ENCODE measurements at places on chromosomes 16 and 17. TPM values are rescaled to one million over a fixed set of nuclear protein-coding genes. Genes with fewer than 3 reads are reported as not detected.
A peak's percentile ranks its signal among the peaks of the same experiment; 100 is the strongest.

GRCh38 chr16:53827741-53828140, 123.8 kb downstream of the FTO start:
- H3K36me3 ChIP-seq, result peaks cover 6% of the 10 kb centered on the region
- H3K27ac ChIP-seq, result no peak overlapping the region
- DNase-seq, result no peak
- H3K4me1 ChIP-seq, result peaks cover 8% of the 10 kb centered on the region
- H3K27me3 ChIP-seq, result no peaks in the 10 kb centered on the region

DNA sequence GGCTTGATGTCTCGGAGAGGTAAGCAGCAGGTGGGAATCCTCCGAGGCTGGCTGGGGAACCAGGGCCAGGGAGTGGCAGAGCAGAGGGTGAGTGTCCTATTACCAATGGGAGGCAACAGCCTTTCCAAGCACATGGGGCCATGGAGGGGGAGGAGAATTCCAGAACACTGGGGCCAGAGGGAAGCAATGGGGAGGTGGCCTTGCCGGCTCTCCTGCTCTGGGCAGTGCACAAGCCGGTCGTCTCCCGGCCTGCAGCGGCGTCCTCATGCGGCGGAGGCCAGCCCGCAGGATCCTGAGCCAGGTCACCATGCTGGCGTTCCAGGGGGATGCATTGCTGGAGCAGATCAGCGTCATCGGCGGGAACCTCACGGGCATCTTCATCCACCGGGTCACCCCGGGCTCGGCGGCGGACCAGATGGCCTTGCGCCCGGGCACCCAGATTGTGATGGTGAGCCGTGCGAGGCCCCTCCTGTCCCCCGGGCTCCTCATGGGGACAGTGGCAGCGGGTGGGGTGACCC, 21.9 kb downstream of the SGSH start:
- DNase-seq, result no peak
- no peaks in the 10 kb centered on the region for H3K27me3 ChIP-seq
- H3K27ac ChIP-seq, result no peak overlapping the region

DNA sequence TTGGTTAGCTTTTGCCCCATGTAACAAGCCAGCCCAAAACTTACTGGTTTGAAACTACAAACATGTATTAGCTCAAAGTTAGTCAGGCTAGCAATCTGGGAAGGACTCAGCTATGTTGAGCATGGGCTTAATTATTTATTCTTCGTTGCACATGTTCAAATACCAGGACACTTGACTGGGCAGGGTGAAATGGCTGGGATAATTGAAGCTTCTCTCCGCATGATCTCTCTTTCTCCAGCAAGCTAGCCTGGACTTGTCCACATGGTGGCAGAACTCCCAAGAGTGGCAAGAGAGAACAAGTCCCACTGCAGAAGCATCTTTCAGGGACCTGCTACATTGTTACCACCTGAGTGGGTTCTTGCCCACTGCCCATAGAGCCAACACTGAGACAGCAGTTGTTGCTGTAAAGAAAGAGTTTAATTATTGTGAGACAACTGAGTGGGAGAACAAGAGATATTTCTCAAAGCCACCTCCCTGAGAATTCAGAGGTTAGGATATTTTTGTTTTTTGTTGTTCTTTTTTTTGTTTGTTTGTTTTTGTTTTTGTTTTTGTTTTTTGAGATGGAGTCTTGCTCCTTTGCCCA, 16.8 kb upstream of the ATF7IP2 start:
- H3K27me3 ChIP-seq, result no peaks in the 10 kb centered on the region
- H3K27ac ChIP-seq, result no peak overlapping the region
- no peaks in the 10 kb centered on the region for H3K36me3 ChIP-seq
- H3K4me1 ChIP-seq, result no peaks in the 10 kb centered on the region
- H3K4me3 ChIP-seq, result no peak overlapping the region

- no peaks in the 10 kb centered on the region for H3K36me3 ChIP-seq
- no peaks in the 10 kb centered on the region for H3K4me1 ChIP-seq
- no peak overlapping the region for H3K4me3 ChIP-seq
- H3K27me3 ChIP-seq, result no peaks in the 10 kb centered on the region
- peak; percentile 18 for DNase-seq
Observed at GRCh38 chr17:9472541-9472940, 103.1 kb downstream of the STX8 start.

DNA sequence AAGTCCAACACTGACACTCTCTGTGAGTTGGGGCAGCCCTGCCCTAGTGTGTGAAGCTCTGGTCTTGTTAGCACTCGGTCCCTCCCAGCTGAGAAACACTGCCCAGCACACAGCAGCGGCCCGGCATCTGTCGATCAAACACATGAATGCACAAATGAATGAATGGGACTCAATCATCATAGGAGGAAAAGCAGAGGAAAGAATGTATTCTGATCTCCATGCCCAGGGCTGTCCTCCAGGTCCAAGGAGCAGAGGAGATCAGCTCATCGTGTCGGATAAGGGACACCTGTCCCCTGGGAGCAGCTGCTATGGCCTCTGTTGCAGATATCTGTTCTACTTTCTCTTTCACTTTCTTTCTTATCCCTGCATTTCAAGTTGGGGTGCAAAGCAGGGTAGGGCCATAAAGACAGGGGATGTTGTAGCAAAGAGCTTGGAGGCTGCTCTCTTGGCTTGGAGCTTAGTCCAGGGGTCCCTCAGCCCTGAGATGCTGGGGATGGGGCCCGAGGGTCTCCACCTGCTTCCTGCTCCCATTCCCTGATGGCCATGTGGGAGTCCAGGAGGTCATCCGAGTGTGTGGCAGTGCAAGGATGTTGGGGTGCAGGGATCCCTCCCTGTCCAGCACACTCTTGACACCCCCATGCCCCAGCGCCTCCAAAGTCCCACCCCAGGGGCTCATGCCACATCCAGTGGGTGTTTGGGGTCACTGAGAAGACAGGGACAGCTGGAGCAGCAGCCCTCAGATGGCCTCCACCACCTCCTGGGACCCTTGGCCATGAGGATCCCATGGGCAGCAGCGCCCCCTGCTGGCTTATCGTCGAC, 88.2 kb downstream of the IRF8 start:
- H3K36me3 ChIP-seq, result no peaks in the 10 kb centered on the region
- peaks cover 99% of the 10 kb centered on the region for H3K27me3 ChIP-seq
- peak; percentile 4 for DNase-seq
- no peak overlapping the region for H3K27ac ChIP-seq
- peak overlapping the region; percentile 26 for H3K4me3 ChIP-seq
- no peaks in the 10 kb centered on the region for H3K4me1 ChIP-seq

GRCh38 chr17:42305543-42306384, 17.5 kb downstream of the STAT5A start:
- H3K27me3 ChIP-seq, result peaks cover 10% of the 10 kb centered on the region
- H3K27ac ChIP-seq, result no peak overlapping the region
- no peak overlapping the region for H3K4me3 ChIP-seq

- H3K4me3 ChIP-seq, result no peak overlapping the region
- H3K36me3 ChIP-seq, result peaks cover 62% of the 10 kb centered on the region
- DNase-seq, result no peak
- no peak overlapping the region for H3K27ac ChIP-seq
- no peaks in the 10 kb centered on the region for H3K27me3 ChIP-seq
Observed at GRCh38 chr17:17232303-17232621, 4.7 kb downstream of the FLCN start.

GRCh38 chr17:563616-564015, 151.0 kb downstream of the VPS53 start:
- H3K4me1 ChIP-seq, result no peaks in the 10 kb centered on the region
- no peak overlapping the region for H3K27ac ChIP-seq
- DNase-seq, result no peak
- no peak overlapping the region for H3K4me3 ChIP-seq
- H3K27me3 ChIP-seq, result no peaks in the 10 kb centered on the region

DNA sequence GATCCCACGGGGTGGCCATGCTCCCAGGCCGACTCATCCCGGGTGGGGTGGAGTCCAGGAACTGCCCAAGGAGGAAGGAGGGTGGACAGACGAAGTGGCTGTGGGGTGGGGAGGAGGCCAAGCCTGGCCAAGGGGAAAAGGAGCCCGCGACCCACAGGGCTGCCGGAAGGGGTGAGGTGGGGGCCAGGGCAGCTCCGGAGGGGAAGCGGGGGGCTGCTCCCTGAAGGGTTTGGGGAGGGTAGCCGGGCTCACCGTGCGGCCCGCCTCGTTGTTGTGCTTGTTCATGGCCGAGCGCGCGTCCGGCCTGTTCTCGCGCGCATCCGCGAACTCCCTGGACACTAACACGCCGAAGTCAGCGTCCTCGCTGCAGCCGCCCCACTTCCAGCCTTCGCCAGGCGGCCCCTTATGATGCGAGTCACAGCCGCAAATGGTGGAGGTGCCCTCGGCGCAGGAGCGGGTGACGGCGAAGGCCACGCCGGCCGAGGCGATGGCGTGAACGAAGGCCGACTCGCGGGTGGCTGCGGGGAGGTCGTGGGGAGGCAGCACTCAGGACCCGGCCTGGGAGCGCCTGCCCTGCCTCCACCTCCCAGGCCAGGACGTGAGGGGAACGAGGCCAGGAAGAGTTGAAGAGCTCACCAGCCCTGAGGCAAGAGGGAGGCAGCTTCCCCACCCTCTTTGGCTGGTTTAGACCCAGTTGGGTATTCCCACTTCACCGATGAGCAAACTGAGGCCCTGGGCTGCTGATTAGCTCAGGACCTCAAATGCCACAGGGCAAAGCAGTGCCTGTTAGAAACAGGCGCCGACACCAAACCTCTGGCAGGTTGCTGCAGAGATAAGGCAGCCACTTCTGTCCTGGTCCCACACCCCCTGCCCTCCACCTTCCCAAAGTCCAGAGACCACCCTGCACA, 48.7 kb downstream of the WNT3 start:
- H3K27ac ChIP-seq, result no peak overlapping the region
- no peak overlapping the region for H3K4me3 ChIP-seq
- DNase-seq, result no peak
- peaks cover 10% of the 10 kb centered on the region for H3K4me1 ChIP-seq

GRCh38 chr17:16033729-16034349, 34.2 kb downstream of the TTC19 start:
- no peaks in the 10 kb centered on the region for H3K27me3 ChIP-seq
- peaks cover 96% of the 10 kb centered on the region for H3K36me3 ChIP-seq
- H3K4me3 ChIP-seq, result no peak overlapping the region
- H3K27ac ChIP-seq, result no peak overlapping the region
- DNase-seq, result no peak

DNA sequence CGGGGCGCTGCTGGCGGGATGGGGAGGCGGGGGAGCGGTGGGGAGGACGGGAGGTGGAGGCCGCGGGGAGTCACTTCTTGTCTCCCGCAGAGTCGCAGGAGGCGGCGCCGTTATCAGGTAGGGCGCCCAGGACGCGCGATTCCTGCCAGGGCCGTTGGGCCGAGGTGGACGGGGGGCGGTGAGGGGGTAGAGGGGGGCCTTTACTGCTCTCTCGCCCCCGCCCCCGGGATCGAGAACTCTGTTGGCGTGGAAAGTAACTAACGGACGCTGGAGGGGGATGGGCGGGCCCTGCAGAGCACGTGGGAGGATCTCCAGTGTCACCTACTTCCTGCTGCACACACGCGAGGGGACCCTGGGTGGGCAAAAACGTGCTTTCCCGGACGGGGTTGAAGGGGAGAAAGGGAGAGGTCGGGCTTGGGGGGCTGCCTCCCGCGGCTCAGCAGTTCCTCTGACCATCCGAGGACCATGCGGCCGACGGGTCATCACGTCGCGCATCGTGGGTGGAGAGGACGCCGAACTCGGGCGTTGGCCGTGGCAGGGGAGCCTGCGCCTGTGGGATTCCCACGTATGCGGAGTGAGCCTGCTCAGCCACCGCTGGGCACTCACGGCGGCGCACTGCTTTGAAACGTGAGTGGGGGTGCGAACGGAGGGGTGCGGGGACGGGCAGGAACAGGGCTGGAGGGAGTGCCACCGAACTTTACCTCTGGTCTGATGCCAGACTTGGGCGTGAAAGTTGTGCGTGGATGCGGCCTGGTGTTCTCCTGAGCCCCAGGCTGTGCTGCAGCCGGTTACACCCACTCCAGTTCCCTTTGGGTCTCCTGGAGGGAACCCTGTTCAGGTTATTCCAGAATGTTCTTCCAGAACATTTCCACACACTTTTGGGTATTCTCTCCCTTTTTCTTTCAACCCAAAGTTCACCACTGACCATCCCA, 569 bp downstream of the PRSS21 start:
- DNase-seq, result no peak
- H3K27me3 ChIP-seq, result no peaks in the 10 kb centered on the region
- peak overlapping the region; percentile 35 for H3K27ac ChIP-seq
- H3K4me1 ChIP-seq, result no peaks in the 10 kb centered on the region

DNA sequence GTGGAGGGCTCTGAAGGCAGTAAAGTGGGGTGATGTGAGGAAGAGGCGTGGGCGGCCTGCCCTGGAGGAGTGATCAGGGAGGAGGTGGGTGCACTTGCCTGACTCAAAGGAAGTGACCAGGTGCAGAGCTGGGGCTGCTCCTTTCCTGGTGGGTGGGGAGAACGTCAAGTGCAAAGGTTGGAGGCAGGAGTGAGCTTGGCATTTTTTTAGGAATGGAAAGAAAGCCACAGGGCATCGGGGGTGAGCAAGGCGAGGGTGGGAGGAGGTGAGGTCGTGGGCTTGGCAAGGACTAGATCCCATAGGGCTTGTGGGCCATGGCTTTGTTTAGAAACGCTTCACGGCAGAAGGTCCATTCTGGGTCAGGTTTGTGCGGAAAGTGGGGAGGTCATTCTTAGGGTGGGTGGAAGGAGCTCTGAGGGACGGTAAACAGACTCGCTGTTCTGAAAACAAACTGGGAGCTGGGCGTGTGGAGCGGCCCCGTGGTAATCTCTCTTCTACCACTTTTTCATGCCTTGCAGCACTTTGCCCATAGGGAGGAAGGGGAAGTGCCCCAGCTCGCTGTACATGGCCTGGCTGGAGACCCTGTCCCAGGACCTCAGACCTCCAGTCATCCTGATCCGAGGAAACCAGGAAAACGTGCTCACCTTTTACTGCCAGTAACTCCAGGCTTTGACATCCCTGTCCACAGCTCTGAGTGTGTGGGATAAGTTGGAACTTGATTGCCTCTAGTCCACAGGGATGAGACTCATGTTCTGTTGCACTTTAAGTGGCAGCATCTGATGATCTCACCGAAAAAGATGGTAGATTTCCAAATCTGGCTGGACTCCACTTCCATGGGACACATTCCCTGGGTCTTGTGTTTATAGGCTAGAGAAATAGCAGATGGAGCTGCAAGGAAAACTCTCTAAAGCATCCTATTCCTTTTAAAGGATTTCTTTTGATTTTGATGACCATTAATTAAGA, 18.9 kb upstream of the HERPUD1 start:
- no peaks in the 10 kb centered on the region for H3K36me3 ChIP-seq
- peaks cover 6% of the 10 kb centered on the region for H3K4me1 ChIP-seq
- no peak for DNase-seq
- peaks cover 12% of the 10 kb centered on the region for H3K27me3 ChIP-seq

DNA sequence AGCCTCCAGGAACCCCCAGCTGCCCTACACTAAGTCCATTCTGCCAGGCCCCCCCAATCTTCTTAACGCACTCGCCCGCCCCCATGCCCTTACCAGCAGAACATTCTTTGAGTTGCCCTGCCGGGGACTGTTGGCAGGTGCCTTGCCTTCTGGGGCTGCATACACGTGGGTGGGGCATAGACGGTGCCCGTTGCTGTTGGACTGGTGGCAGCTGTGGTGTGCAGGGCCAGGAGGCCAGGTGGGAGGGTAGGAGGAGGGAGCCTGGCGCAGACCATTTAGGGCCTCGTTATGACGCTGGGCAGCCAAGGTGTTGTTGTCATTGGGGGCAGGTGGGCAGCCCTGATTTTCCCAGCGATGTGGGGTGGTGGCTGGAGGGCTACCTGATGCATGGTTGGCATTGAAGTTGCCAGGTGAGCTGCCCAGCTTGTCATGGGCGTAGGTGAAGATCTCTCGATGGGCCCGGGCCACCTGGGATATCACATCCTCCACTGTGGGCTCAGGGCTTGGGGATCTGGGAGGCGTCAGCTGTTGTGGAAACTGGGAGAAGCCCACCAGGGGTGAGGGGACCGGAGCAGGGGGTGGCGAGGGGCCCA, 4.9 kb downstream of the NR1D1 start:
- no peaks in the 10 kb centered on the region for H3K27me3 ChIP-seq
- no peak for DNase-seq
- H3K4me1 ChIP-seq, result peaks cover 20% of the 10 kb centered on the region
- H3K36me3 ChIP-seq, result peaks cover 68% of the 10 kb centered on the region

The C16orf74 gene
- total RNA-seq, result 62.6 TPM

The ZNF19 gene
- 4.6 TPM for total RNA-seq

The FSCN2 gene
- total RNA-seq, result not detected

The SMIM36 gene
- not detected for total RNA-seq

The RUNDC1 gene
- 14.2 TPM for total RNA-seq
